ENCODE measurements at places on chromosomes 3 and 15.

DNA sequence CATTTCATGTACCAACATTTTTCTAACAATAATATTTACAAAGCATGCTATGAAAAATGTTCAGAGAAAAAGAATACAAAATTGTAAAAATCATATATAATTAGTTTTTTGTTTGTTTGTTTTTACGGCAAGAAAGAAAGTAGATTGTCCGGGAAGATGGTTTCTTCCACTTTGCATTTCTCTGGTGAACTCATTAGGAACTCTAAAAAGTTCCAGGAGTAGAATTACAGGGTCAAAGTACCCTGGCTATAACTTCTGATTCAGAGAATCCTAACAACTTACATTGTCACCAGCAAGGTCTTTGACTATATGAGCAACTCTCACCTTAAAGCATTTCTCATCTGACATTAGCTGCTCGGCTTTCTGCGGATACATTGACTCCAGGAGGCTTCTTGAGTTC lies 196.7 kb downstream of the PDE8A start:
- DNase-seq, result no peak

- no peak for DNase-seq
Observed at GRCh38 chr3:171239757-171240503, 213.4 kb upstream of the SLC2A2 start.

DNA sequence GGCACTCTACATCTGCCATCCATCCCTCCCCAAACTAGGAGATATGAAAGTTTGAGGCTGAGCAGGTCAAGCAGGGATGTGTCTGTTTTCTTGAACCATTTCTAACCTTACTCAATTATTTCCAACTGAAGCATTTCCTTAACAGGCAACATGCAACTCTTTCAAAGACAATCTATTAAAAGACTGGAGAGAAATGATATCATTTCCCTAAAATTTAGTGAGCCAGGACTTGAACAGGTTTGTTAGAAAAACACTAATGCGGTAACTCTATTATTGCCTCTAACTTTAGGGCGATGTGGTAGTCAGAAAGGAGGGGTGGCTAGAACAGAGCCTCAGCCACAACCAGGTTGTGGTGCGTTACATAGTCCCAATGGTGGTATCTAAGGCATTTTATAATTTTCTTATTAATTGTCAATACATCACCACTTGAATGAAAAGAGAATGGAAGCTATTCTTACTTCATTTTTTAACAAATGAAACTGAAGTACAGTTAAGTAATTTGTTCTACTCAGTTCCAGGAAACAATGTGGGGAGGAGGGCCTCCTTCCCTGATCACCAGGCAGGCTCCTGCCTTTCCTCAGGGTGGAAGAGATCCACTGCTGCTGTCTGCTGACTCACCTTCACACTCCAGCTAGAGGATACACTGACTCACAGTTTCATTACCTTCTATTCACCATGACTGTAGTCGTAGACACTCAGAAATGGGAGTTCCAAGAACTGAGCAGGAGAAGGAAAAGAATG lies 22.8 kb downstream of the MYO1E start:
- DNase-seq, result no peak

DNA sequence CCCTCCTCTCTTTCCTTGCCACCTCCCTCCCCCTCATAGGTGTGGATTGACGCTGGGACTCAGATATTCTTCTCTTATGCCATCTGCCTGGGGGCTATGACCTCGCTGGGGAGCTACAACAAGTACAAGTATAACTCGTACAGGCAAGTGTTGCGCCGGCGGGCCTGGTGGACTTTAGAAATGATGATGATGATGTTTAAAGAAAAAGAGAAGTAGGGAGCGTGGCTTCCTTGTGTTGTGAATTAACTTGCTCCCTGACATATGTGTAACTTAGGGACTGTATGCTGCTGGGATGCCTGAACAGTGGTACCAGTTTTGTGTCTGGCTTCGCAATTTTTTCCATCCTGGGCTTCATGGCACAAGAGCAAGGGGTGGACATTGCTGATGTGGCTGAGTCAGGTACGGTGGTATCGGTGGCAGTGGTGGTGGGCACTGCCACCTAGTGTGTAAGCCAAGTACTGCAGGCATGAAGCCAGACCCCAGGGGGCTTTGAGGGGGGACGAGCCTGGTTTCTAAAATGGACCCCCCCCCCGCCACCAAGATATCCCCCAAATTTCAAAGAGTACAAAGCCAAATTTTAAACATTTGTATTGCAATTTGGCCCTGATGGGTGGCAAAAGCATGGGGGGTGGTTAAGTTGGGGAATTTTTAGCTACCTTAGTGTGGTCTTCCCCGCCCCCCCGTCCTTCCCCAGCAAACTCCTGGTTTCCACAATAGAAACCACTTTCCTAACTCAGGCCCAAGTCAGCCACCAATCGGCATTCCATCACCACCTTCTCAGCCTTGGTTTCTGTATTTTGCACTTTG lies 65.6 kb downstream of the SLC6A6 start:
- DNase-seq, result no peak
